Stimulated activated CD8-positive, alpha-beta memory T cell treated with anti-CD3 and anti-CD28 coated beads, Interleukin-2, amount 100 ng/mL, for 1 hour (primary cell): ENCODE measurements at places on chromosomes 2 and 18.

DNA sequence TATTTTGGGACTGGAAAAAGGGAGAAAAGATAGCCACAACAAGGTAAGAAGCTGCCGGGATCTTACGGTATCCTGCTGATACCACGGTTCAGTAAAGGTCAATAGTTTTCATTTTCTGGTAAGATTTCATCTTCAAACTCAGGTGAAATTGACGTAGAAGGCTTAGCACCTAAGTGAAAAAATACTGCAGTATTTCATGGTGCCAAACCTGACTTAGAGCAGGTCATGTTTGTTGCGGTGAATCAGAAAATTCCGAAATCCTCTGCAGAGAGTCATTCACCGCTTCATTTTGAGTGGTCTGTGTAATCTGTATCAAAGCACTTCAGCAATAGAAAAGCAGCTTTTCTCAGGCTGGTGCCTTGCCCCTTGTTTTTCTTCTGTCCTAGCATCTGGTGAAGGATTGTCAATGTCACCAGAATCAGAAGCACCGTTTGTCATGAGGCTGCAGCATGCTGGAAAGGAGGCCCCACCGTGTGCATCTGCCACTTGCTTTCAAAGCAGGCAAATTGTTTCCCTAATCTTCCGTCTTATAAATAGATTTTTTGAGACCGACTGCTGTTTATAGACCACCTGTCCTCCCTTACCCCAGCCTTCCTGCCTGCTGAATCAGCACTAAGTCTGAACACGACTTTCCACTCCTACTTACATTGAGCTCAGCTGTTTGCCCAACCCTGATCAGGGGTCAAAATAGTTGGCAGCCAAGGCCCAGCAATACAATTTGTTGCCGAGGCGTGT is 156.3 kb downstream of the EML6 start:
- no peak for DNase-seq

- no peak for DNase-seq
Measured at GRCh38 chr2:232146294-232146693, 184.8 kb downstream of the DIS3L2 start.

DNA sequence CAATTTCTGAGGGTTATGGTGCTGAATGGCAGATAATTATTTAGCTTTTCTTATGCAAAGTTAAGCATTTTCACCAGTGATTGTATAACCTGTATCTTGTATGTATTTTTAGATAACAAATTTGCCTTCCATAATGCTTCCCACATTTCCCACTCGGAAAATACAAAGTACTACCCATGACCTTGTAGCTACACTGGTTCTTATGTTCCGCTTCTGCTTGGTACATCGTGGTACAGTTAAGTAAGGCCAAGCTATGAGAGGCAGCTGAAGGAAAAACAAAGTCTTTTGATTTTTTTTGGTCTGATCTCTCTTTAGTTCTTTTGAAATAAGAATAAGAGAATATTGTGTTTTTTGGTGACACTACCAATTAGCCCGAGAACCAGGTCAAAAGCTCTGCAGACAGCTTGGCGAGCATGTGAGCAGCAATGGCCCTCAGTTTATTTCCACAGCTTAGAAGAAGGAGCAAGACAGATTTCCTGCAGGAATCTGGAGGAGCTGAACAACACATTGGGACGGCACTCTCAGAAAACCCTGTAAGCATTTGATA is 26.8 kb downstream of the SH3YL1 start:
- no peak for DNase-seq

DNA sequence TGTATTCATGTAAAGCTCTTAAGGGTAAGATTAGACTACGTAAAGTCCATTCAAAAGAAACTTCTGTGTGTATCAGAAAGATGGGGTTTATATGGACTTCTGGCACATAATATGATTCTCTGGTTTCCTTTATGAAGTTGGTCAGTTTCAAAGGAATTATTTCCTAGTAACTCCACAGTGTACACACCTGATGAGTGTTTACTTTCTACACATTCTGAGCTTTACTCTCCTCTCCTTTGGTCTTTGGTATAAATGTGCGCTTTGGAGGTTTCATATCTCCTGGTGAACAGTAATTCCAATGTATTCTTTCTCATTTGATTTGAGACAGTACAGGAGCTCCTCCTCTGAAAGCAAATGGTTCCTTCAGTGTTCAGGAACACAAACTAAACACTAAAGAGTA is 88.1 kb downstream of the OXER1 start:
- no peak for DNase-seq

DNA sequence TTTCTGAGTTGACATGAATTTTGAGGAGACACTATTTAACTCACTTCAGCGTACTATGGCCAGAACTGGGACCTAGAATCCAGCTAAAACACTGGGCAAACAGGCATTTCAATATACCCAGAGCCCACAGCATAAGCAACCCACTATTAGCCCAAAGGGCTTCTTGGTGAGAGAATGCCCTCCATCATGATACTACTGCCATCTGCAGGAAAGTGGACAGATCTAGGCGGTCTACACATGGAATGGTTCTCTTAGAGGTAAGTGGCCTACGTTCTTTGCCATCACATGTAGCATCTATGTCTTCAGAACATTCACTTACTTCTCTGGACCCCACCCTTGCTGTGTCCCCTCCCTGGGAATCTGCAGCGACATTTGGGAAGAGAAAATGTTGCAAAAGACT is 181.3 kb upstream of the LINC00305 start:
- no peak for DNase-seq

DNA sequence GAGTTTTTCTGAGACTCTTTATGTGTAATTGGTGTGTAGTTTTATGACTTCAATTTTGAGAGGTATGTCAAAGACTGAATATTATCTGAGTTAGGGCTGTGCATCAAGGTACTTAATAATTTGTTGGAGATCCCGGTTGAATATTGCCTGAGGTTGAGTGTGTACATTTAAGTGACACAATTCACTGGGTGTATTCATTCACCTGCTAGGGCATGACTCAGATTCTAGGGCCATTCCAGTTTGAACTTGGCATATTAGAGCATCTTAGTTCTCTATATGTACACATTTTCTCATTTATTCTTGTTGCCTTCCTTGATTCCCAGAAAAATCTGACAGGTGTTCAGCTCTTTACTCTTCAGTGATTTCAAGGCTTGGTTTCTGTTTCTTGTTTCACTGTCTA is 12.5 kb downstream of the MAP4K4 start:
- DNase-seq, result no peak

DNA sequence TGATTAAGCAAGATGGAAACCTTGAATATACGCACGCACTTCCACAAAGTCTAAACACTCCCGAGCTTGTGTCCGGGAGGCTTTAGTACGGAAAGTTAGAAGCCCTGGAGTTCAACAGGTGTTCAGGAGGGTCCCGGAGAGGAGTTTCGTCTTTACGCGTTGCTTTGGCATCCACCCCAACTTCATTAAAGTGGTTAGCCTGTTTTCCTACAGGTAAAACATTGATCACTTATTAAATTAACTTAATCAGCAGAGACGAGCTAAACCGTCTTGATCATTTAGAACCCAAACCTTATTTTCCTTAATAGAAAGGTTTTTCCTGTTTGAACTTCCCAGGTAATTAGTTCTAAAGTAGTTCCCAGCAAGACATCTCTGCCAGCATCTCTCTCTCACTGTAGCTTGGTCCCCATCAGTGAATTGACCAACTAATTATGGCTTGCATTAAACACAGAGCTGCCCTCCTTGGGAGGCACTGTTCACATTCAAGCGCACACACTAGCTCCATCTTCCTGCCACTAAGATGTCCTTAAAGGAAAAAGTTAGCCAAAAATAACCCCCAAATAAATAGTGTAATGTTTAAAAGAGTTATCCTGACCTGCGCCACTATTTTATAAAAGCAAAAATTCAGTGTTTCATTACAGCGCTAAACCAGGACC is 1.4 kb downstream of the NPAS2 start:
- DNase-seq, result no peak

- no peak for DNase-seq
Measured at GRCh38 chr2:86815611-86816010, 24.9 kb upstream of the CD8A start.

- no peak for DNase-seq
Measured at GRCh38 chr2:56084111-56084901, 99.5 kb upstream of the CCDC85A start.

GRCh38 chr18:5155218-5155906 is 41.7 kb downstream of the AKAIN1 start:
- DNase-seq, result no peak

GRCh38 chr2:114316532-114317300 is 125.7 kb upstream of the DPP10 start:
- DNase-seq, result no peak

GRCh38 chr2:120783969-120784372 is 48.3 kb downstream of the GLI2 start:
- no peak for DNase-seq

DNA sequence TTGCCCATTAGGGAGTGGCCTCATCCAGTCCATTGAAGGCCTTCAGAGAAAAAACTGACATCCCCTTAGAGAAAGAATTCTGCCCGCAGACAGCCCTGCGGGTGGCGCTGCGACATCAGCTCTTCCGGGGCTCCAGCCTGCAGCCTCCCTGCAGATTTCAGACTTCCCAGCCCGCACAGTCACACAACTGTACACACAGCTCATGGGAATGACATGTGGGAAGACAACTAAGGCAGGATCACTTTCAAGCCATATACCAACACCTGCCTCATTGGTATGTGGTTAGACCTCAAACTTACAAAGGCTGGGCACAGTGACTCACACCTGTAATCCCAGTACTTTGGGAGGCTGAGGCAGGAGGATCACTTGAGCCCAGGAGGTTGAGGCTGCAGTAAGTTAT is 24.8 kb upstream of the TUBB6 start:
- DNase-seq, result no peak

- DNase-seq, result no peak
Measured at GRCh38 chr18:7317804-7318231, 86.9 kb downstream of the LRRC30 start.

DNA sequence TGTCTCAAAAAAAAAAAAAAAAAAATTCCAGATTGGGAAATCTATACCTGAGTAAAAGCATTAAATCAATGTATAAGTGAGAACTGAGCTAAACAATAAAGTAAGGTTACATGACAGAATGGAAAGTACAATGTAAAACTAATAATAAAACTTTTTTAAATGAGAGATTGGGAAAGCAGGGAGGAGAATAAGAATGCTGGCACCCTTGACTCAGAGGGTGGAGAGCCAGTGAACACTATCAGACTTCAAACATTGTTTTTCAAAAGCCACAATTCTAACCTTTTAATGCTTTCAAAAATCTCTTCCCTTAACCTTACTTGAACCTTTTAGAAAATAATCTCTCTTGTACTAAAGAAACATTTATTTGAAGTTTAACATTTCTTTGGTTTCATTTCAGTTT is 63.5 kb downstream of the TBC1D8 start:
- DNase-seq, result no peak

DNA sequence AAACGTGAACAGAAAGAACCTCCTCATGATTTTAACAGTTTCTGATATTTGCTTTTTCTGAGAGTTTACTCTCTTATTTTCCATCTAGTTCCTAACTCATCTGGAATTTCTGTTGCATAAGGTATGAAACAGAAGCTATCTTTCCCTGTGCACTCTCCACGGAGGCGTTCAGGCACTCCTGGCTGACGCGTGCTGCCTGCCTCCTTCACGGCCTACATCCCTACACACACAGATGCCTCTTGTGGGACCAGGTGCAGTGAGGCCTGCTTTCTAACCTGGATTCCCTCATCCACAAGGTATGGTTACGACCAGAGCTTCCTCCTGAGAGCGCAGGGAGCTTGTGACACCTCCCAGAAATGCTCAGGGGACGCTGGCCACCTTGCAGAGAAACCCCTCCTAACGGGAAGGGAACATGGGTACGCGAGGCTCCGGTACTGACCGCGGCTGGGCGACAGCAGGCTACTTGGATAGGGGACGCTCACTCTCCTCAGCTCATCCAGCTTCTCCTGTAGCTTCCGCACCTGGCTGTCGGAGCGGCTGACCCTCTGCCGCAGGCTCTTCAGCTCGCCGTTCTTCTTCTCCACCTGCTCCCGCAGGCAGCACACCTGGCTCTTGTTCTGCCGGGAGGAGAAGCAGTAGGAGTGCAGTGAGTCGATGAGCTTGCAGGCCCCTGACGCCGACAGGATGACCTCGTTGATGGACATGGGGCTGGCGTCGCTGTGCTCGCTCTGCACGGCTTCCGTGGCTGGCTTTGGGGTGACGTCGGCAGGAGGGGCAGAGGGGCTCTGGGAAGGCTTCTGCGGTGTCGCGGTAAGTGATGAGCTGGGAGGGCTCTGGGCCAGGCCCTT is 4.3 kb downstream of the THAP4 start:
- DNase-seq, result no peak

- no peak for DNase-seq
Measured at GRCh38 chr2:108396845-108397244, 19.1 kb downstream of the SULT1C4 start.

- DNase-seq, result no peak
Measured at GRCh38 chr2:116224610-116225009, 1589.9 kb upstream of the DDX18 start.

DNA sequence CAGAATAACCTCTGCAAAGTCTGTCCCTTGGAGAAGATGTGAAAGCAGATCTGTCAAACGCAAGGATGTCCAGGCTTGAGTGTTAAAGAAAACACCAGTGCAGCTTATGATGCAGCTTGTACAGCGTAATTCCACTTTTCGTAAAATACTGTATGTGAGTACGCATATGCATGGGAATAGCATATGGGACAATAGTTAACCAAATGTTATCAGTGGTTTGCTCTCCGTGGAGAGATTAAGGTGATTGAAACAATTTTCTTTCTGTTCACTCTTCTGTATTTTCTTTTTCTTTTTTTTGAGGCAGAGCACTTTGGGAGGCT is 27.2 kb downstream of the ATOH8 start:
- no peak for DNase-seq

DNA sequence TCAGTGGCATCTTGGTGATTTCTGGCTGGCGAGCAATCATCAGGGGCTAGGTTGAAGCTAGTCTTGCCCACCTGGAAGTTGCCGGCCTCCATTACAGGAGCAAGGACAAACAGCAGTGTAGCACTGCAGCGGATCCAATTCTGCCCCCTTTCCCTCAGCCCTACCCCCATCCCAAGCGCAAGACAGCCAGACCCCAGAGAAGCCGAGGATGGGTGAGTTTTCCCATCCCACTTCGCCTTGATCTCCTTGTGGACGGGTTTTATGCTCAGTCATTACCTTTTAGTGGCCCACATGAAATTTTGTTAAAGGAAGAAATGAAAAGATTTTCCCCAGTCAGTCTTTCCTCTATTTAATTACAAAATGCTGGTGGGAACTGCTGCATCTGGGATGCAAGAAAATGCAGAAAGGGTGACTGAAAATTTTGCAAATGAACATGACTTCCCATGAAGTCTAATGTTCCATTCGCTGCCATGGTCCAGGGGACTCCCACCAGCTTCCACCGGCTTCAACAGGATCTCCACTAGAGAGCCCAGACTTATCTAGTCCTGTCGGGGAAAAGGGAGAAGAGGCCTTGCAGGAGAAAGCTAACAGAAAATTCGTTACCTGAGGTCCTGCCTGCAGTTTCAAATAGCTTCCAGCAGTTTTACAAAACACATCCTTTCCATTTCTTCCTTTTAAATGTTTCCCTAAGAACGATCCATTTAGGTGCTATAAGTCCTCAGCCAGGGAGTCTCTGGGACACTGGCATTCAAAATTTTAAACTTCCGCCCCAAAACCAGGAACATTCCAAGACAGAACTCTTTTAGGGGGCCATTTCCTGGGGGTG is 1.9 kb upstream of the HOXD9 start:
- no peak for DNase-seq
